Activated CD4-positive, alpha-beta T cell treated with anti-CD3 and anti-CD28 coated beads, Interleukin-2, amount 10 ng/mL, durations not matched to agents 7 days and 5 days (primary cell): ENCODE measurements at places on chromosomes 1 and 21.

- H3K36me3 ChIP-seq, result no peaks in the 10 kb centered on the region
- H3K27me3 ChIP-seq, result peaks cover 10% of the 10 kb centered on the region
- no peak for DNase-seq
- H3K4me3 ChIP-seq, result no peak overlapping the region
Measured at GRCh38 chr1:70979313-70979712, 68.3 kb downstream of the PTGER3 start.

DNA sequence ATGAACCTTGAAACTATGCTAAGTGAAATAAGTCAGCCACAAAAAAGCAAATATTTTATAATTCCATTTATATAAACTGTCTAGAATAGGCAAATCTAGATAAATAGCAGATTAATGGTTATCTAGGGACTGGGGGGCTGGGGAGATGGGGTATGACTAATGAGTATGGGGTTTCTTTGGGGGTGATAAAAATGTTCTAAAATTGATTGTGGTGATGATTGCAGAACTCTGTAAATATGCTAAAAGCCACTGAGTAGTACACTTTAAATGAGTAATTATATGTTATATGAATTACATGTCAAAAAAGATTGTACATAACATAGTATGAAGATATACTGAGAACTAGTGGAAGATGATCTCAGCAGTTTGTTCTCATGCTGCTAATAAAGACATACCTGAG is 675.0 kb downstream of the KIF26B start:
- H3K4me1 ChIP-seq, result no peaks in the 10 kb centered on the region
- H3K4me3 ChIP-seq, result no peak overlapping the region
- no peaks in the 10 kb centered on the region for H3K36me3 ChIP-seq
- DNase-seq, result no peak

- no peaks in the 10 kb centered on the region for H3K27me3 ChIP-seq
- H3K36me3 ChIP-seq, result no peaks in the 10 kb centered on the region
- H3K27ac ChIP-seq, result no peak overlapping the region
- peaks cover 6% of the 10 kb centered on the region for H3K4me1 ChIP-seq
Measured at GRCh38 chr1:180615493-180616290, 16.1 kb upstream of the XPR1 start.

DNA sequence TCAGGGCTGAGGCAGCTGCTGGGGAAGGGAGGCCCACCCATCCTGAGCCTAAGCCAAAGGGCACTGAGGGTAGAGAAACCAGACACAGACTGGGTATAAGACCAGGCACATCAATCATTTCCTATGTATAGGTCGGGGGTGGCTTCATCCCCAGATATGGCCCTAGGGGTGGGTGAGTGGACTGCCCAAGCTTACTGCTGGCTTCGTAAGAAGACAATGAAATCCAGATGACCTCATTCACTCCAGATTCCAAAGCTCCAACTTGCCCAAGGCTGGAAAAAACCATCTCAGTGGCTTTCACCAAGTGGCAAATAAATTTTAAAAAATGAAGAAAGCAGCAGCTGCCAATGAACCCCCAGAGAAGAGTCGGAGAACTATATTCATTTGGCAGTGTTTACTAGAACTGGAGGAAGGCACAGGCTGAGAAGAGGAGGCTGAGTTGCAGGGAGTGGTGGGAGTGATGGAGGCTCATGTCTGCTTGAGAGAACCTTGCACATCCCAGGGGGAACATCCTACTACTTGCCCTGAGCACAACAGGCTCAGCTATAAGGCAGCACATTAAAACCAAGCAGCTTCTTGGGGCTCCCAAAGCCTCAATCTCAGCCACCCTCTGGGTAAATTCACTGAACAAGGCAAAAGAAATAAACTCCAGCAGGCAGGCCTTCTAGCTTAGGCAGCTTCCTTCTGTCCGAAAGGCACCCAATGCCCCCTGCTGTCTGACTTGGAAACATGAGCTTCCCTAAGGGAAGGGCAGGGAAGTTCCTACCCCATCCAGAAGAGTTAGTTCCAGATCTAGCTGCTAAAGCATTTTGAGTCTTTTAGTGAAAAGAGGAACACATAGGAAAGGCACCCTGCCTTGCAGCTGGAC is 14.1 kb downstream of the PEA15 start:
- no peaks in the 10 kb centered on the region for H3K27me3 ChIP-seq
- H3K4me3 ChIP-seq, result no peak overlapping the region
- H3K36me3 ChIP-seq, result peaks cover 51% of the 10 kb centered on the region
- no peaks in the 10 kb centered on the region for H3K4me1 ChIP-seq
- DNase-seq, result no peak
- no peak overlapping the region for H3K27ac ChIP-seq

GRCh38 chr1:169618367-169618766 is 11.6 kb downstream of the SELP start:
- no peak for DNase-seq
- H3K4me3 ChIP-seq, result no peak overlapping the region
- H3K27me3 ChIP-seq, result no peaks in the 10 kb centered on the region
- peaks cover 13% of the 10 kb centered on the region for H3K4me1 ChIP-seq
- H3K36me3 ChIP-seq, result peaks cover 7% of the 10 kb centered on the region
- H3K27ac ChIP-seq, result no peak overlapping the region

DNA sequence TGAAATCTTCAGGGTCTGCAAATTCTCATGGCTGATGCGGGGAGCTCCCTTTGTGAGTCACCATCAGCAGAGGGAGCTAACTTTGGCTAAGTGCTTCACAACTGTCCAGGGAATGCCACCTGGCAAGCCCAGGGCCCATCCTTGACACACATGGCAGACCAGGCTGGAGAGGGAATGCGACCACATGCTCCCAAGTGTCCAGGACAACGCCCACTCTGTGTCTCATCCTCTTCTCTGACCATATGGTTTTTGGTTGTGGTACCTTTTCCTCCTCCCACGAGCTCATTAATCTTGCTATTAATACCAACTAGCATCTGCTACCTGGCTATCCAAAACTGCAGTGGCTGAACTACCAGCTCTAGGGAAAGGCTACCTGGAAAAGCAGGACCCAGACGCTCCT is 37.1 kb upstream of the CLSTN1 start:
- no peaks in the 10 kb centered on the region for H3K36me3 ChIP-seq
- H3K27ac ChIP-seq, result no peak overlapping the region
- DNase-seq, result no peak
- no peak overlapping the region for H3K4me3 ChIP-seq
- peaks cover 13% of the 10 kb centered on the region for H3K4me1 ChIP-seq

DNA sequence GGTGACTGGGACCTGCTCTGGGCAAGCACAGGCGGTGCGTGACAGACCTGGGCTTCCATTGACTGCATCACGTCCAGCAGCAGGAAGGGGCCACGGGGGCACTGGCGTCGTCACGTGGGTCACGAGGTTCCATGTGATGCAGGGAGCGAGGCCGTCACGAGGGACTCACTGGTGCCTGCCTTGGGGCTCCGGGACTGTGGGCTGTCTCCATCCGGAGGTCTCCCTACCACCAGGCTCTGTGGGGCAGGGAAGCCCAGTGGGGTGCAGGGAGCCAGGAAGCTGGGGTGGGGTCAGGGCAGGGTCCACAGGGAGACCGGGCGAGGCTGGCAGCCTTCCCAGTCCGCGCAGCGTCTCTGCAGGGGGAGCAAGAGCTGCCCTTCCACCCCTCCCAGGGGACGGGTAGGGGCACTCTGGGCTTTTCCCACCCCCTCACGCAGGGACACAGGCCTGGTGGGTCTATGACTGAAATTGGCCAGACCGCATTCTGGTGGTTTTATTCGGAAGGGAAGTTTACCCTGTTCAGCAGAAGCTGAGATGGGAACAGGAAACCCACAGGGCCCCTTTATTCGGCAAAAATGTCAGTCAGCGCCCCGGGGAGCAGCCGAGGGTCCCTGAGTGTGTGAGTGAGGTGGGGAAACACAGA is 416 bp upstream of the TNFRSF14 start:
- no peaks in the 10 kb centered on the region for H3K27me3 ChIP-seq
- H3K4me1 ChIP-seq, result peaks cover 49% of the 10 kb centered on the region
- H3K4me3 ChIP-seq, result peak overlapping the region; percentile 100
- peak; percentile 79 for DNase-seq

- peaks cover 3% of the 10 kb centered on the region for H3K27me3 ChIP-seq
- no peaks in the 10 kb centered on the region for H3K4me1 ChIP-seq
- no peak for DNase-seq
- H3K27ac ChIP-seq, result no peak overlapping the region
- no peak overlapping the region for H3K4me3 ChIP-seq
Measured at GRCh38 chr21:39022863-39023693, 160.2 kb downstream of the PSMG1 start.

DNA sequence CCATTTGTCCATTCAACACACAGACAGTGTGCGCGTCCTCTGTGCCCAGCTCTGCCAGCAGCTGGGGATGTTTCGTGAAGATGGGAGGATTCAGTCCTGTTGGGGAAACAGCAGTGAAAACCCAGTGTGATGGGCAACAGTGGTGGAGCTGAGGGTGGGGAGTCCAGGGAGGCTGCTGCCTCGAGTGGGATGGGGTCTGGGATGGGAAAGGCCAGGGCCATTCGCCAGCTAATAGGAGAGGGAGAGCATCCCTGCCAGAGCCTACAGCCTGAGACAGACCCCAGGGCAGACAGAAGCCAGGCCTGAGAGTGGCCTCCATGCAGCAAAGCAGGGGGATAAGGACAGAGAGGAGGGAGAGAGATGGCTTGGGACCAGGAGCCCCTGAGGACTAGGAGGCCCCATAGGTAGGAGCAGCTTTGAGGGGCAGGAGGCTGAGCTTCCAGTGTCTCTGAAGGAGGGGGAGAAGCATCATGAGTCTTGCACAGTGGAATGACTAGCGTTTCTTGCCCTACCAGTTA is 252.6 kb downstream of the NPHP4 start:
- H3K4me1 ChIP-seq, result no peaks in the 10 kb centered on the region
- no peak overlapping the region for H3K4me3 ChIP-seq
- H3K36me3 ChIP-seq, result no peaks in the 10 kb centered on the region

DNA sequence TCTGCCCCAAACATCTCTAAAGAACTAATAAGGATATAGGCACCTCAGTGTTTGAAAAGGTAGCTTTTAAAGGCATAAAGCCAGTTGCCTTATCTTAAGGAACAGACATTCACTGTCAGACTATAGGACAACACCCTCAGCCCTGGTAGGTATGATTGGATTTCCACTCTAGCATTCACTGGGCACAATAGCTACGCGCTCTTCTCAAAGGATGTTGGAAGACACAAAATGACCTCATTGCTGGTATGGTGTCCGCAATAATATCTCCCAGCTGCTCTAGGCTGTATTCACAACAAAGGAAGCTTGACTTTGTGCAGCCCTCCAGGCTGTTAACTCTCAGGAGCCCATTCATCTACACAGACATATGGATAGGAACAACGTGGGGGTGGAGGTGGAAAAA is 119.4 kb upstream of the CXADR start:
- no peaks in the 10 kb centered on the region for H3K36me3 ChIP-seq
- H3K4me3 ChIP-seq, result no peak overlapping the region
- no peak for DNase-seq
- peaks cover 5% of the 10 kb centered on the region for H3K27me3 ChIP-seq

DNA sequence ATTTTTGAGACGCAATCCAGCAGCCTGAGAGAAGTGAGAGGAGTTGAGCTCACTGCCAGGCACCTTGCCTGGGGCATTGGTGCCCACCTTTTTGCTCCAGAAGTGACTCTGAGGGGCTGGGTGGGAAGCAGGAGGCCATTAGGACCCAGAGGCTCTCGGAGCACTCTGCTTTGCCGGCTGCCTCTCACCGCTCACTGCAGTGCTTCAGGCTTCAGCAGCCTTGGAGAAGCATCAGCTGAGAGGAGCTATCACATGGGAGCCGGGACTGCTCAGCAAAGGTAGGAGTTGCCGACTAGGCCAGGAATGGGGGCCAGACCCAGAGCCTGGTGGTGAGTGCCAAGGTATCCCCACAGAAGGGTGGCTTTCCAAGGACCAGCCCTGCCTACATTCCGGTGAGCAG is at the start of gene GPR61:
Gene GPR61, plus strand, starts transcription at position 197 of the 400 bp plus-strand sequence. CDS start 3,151 bp downstream, outside the sequence.
- no peak within 1 kb of the TSS for H3K4me3 ChIP-seq
- no peaks in the 10 kb centered on the region for H3K36me3 ChIP-seq
- no peak for DNase-seq
- no peaks in the 10 kb centered on the region for H3K4me1 ChIP-seq
- peak within 1 kb of the TSS; percentile 32 for H3K27ac ChIP-seq

- peaks cover 88% of the 10 kb centered on the region for H3K27me3 ChIP-seq
- H3K4me3 ChIP-seq, result no peak overlapping the region
- peaks cover 1% of the 10 kb centered on the region for H3K36me3 ChIP-seq
Measured at GRCh38 chr1:213980906-213981305, 6.9 kb upstream of the PROX1 start.

GRCh38 chr1:236997361-236997760 is 6.9 kb downstream of the MT1HL1 start:
- no peaks in the 10 kb centered on the region for H3K36me3 ChIP-seq
- DNase-seq, result no peak
- H3K27me3 ChIP-seq, result no peaks in the 10 kb centered on the region
- H3K27ac ChIP-seq, result no peak overlapping the region
- no peak overlapping the region for H3K4me3 ChIP-seq
- no peaks in the 10 kb centered on the region for H3K4me1 ChIP-seq

DNA sequence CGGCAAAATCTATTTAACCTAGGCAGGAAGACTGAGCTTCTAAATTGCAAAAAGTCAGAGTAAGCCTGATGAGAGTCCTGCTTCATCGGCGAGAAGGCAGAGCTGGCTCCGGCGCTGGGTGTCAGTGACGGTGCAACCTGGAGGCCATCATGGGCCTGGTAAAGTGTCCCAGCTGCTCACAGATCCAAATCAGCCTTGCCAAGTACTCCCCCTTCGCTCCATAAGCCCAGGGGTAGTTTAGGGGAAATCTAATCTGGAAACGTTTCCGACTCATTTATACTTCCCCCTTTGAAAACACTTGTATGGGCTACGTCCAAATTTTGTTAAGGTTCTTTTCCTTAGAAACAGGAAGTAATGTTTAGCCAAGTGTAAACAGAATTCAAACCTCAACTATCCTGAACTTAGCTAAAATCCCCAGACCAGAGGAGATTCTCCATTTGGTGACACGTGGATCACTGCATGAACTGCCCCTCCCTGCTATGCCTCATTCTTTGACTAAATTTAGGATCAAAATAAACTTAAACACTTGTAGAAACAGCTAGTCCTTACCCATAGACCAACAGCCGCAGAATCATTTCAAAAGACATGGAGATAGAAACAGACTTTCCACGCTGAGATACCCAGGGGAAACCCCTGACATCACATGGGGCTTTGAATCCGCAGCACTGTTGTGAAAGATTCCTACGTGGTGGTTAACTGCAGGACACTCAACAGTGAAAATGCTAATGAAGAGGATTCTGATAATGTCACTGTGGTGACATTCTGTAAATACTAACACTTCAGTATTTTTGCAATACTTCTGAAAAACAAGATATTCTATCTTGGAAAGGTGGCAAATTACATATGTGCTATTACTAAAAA is 172.7 kb downstream of the TGFBR3 start:
- no peak overlapping the region for H3K4me3 ChIP-seq
- H3K36me3 ChIP-seq, result peaks cover 31% of the 10 kb centered on the region
- peaks cover 23% of the 10 kb centered on the region for H3K4me1 ChIP-seq
- DNase-seq, result peak; percentile 27

DNA sequence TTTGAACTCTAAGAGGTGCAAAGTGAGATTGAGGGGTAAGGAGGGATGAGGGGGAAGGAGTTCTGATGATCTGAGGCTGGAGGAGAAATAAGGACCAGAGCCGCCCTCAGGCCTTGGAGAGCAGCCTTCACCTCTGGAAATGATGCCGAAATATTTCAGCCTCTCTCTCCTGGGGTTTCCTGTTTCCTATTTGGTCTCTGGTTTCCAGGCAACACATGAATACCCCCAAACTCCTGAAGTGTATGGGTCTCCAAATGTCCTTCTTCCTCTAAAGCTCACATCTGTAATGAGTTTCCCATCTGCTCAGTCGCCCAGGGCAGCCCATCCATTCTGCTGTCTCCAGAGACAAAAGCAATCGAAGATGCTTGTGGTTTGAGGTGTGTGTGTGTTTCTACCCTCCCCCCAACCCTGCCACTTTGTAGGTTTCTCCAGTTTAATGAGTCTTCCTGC is 52.0 kb upstream of the FAM20B start:
- H3K27me3 ChIP-seq, result peaks cover 2% of the 10 kb centered on the region
- H3K4me1 ChIP-seq, result peaks cover 16% of the 10 kb centered on the region
- H3K4me3 ChIP-seq, result no peak overlapping the region
- no peak for DNase-seq
